NCI-H526 (cell line): ENCODE measurements at places on chromosomes 16 and 17.

DNA sequence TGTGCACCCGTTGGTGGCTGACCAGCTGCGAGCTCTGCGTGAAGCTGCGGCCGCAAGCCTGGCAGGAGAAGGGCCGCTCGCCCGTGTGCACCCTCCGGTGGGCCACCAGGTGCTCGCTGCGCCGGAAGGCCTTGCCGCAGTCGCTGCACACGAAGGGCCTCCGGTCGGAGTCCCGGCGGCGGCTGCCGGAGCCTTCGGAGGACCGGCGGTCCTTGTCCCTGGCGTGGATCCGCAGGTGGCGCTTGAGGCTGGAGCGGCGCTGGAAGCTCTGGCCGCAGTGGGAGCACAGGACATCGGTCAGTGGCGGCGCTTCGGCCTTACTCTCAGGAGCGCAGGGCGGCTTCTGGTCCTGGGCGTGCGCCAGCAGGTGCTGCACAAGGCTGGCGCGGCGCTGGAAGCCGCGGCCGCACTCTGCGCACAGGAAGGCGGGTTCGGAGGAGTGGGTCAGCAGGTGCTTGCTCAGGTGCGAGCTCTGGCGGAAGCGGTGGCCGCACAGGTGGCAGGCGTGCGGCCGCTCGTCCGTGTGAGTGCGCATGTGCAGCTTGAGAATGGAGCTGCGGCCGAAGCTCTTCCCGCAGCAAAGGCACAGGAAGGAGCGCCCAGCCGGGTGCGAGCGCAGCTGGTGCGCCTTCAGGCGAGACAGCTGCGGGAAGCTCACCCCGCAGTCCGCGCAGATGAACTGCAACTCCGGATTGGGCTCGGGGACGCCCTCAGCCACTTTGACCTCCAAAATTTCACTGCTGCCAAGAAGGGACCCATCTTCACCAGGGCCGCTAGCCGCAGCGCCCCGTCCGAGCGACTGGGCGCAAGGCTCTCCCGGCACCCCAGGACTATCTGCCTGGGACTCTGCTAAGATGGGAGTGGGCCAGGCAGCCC is 9.1 kb downstream of the ZSCAN10 start:
- DNase-seq, result no peak

- no peak for DNase-seq
Measured at GRCh38 chr17:64781014-64781756, 119.1 kb upstream of the SMURF2 start.

DNA sequence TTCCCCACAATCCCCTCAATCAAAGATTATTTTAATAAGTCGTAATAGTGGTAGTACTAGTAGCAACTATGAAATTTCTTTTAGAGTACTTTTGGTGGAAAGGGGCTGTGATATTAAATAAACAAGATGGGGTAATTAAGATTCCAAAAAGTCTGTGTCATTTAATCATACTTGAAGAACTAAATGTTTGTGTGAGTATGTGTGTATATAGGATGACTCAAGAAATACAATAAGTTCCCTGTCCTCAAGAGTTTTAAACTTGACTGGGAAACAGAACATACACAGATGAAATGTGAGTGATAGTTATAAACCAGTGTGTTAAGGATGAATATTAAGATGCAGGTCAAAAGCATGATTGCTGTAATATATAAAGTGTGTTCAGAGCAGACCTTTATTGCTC is 2.3 kb downstream of the ALDH3A2 start:
- DNase-seq, result no peak

GRCh38 chr17:55037828-55038227 is 69.3 kb downstream of the STXBP4 start:
- DNase-seq, result no peak

DNA sequence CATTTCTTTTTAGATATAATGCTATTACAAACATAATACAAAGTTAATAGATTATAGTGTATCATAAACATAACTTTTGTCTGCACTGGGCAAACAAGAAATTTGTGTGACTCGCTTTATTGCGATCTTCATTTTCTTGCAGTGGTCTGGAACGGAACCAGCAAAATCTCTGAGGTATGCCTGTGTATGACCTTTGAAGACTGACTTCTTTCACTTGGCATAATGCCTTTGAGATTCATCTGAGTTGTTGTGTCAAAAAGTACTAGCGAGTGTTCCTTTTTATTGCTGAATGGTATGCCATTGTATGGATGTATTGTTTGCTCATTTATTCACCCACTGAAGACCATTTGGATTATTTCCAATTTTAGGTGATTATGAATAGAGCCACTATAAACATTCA is 69.2 kb downstream of the TANC2 start:
- no peak for DNase-seq

DNA sequence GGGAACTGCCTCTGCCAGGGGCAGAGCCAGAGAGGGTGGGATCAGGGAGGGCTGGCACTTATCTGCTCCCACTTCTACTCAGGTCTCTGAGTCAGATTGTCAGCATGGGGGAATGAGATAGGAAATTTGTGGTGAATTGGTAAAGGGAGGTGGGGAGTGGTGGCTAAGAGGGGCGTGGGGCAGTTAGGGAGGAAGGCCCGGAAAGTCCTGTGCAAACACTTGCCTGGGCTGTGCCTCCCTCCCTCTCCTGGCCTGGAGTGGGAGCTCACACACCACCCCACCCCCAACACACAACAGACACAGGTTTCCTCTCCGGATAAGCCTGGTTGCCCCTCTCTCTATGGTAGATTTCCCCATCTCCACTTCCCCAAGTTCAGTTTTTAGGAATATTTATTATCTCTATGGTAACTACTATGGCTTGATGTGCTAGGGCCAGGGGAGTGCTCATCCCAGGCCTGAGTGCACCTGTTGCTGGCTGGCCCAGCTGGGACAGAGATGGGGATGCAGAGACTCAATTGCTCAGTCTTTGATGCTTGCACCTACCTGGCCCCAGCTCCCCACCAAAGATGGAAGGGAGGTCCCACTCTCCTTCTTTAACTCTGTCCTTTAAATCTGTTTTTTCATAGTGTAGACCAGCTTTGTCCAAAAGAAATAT is 2.7 kb downstream of the SPNS2 start:
- no peak for DNase-seq

GRCh38 chr17:77770331-77771105 is 188.0 kb upstream of the TNRC6C start:
- no peak for DNase-seq

DNA sequence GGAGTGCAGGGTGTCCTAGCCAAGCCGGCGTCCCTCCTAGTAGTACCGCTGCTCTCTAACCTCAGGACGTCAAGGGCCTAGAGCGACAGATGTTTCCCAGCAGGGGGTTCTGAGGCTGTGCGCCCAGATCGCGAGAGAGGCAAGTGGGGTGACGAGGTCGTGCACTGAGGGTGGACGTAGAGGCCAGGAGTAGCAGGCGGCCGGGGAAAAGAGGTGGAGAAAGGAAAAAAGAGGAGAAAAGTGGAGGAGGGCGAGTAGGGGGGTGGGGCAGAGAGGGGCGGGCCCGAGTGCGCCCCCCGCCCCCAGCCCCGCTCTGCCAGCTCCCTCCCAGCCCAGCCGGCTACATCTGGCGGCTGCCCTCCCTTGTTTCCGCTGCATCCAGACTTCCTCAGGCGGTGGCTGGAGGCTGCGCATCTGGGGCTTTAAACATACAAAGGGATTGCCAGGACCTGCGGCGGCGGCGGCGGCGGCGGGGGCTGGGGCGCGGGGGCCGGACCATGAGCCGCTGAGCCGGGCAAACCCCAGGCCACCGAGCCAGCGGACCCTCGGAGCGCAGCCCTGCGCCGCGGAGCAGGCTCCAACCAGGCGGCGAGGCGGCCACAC is at the start of gene MMP2:
MMP2 (plus strand) TSS at position 372 of the 603 bp plus-strand sequence. CDS start 282 bp downstream, outside the sequence.
- DNase-seq, result no peak

DNA sequence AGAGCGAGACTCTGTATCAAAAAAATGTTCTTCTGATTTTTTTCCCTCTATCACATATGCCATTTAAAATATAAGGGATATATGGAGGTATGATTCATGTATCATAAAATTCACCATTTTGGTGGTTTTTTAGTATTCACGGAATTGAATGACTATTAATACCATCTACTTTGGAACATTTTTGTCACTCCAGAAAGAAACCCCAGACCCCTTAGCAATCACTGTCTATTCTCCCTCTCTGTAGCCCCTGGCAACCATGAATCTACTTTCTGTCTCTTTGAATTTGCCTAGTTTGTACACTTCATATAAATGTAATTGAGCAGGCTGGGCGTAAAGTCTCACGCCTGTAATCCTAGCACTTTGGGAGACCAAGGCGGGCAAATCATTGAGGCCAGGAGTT is 75.9 kb downstream of the PRKCA start:
- no peak for DNase-seq

GRCh38 chr17:3260163-3260562 is 38.0 kb downstream of the OR3A1 start:
- no peak for DNase-seq

DNA sequence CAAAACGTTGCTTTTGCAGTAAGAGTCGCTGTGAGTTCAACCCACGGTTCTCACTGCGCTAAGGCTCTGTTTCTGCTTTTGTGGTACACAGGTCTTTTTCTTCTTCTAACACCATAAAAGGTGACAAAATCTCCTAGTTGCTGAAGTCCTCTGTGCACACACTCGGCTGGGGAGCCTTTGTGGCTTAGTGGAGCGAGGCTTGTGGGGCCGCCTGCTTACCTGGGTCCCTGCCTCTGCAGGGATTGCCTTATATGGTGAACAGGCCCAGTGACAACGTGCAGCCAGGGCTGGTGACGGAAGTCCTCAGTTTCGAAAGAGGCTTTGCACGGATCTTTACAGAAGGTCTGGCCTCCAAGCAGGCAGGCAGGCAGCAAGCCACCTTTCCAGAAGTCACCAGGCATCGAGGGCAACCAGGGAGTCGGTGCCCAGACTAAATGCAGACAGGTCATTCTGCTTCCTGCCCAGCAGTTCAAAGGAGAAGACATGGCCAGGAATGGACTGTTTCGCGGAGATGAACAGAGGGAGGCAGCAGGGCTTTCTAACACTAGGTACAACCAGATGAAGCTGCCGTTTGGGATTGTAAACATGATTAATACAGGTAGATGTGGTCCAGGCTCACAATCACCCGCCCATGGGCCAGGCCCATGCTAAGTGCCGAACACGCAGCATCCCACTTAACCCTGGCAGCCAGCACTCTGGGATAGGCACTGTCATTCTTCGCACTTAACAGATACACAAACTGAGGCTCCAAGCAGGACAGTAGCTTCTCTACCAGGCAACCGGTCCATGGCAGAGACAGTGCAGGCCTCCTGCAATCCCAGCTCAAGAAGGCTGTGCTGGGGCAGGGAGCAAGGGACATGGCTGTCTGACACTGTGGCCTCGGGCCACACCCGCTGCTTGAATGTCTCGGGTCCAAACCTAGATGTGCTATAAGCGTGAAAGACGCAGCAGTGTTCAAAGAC is 10.7 kb upstream of the MEAK7 start:
- DNase-seq, result no peak

DNA sequence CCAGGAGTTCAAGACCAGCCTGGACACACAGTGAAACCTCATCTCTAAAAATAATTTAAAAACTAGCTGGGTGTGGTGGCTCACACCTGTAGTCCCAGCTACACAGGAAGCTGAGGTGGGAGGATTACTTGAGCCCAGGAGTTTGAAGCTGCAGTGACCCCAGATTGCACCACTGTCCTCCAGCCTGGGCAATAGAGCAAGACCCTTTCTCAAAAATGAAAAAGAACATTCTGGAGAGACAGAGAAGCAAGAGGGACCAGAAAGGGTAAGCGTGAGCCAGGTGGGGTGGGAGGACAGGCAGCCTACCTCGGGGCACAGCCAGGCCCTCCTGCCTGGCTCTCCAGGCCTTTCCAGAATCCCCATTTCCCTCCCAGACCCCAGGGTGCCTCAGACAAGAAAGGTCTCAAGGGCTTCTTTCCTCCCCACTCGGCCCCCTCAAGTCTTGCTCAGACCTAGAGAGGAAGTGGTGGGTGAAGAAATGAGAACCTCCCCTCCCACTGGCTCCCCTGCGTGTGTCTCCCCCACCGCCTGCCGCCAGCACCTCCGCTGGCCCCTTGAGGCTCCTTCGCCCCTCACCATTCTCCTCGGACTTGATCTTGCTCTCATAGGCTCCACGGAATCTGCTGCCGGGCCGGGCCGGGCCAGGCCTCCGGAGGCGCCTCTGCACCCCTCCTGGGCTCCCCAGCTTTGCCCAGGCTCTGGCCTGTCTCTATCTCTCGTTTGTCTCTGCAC is 503 bp downstream of the C16orf54 start:
- no peak for DNase-seq

- peak; percentile 47 for DNase-seq
Measured at GRCh38 chr16:30027588-30028437, 3.3 kb downstream of the TLCD3B start.

GRCh38 chr16:783404-784161 is 4.6 kb downstream of the RPUSD1 start:
- no peak for DNase-seq

- DNase-seq, result no peak
Measured at GRCh38 chr17:1323336-1323735, 43.9 kb downstream of the TRARG1 start.

DNA sequence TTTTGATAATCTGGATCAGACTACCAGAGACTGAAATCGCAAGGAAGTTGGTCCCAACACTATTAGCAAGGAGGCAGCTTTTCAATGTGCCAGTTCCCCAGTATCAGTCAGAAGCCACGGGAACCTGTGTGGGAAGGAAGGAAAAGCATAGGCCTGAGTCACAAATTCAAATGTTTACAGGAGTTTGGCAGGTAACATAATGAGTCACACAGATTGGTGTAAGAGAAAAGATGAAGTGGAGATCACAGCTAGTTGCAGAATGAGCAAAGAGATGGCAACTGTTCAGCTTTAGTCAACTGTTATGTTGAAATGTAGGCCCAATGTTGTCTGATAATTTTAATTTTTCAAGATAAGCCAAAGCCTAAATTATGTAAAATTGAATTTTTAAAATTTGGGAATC is 28.1 kb upstream of the ITGA2B start:
- DNase-seq, result no peak

GRCh38 chr17:72945473-72945872 is 147.0 kb downstream of the SLC39A11 start:
- DNase-seq, result no peak

DNA sequence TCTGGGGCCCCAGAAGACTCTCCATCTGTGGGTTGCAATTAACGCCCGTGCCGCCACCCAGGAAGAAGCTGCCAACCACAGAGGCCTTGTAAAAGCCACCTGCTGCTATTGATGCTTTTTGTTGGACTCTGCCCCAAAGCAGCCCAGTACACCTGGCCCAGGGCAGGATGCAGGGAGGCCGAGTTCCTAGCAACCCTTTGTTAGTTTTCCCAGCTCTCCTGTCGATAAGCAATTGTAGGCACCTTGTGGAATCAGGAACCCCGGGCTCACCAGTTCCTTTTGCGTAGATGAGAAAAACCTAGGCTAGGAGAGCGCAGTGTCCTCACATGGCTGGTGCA is 103.3 kb downstream of the ABCC6 start:
- DNase-seq, result no peak

- DNase-seq, result no peak
Measured at GRCh38 chr16:12113523-12114345, 137.2 kb downstream of the SNX29 start.

GRCh38 chr16:14148016-14148415 is 76.9 kb downstream of the MRTFB start:
- no peak for DNase-seq

GRCh38 chr17:1690544-1691221 is 6.0 kb upstream of the PRPF8 start:
- no peak for DNase-seq
